Mesenteric fat pad (tissue), 1 donor: ENCODE measurements at places on chromosomes 5 and 9. TPM values are rescaled to one million over a fixed set of nuclear protein-coding genes. Genes with fewer than 3 reads are reported as not detected.

The KIF24 gene
- 0.45 TPM for total RNA-seq

The PCDHB3 gene
- total RNA-seq = 3.6 TPM

The DBH gene
- not detected for total RNA-seq

The SEMA5A gene
- total RNA-seq = 7.9 TPM

DNA sequence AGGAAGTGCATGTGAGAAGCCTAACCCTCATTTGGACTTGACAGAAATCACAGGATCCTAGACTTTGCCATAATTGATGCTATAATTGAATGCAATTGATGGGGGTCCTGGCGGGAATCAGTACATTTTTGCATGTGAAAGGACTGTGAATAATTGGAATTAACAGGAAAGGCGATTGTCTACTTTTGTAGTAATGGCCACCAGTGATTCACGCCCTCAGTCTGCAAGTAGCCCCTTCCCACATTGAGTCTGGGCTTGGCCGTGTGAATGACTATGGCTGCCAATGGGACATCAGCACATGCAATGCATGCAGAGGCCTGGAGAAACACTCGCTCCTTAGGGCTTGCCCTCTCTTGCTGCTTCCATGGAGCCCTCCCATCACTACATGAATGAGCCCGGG is 107.8 kb upstream of the OSMR start:
- no peak for DNase-seq

GRCh38 chr5:30540150-30540549 is 653.3 kb upstream of the CDH6 start:
- DNase-seq = no peak
